ENCODE measurements at places on chromosomes 3 and 15. TPM values are rescaled to one million over a fixed set of nuclear protein-coding genes. Genes with fewer than 3 reads are reported as not detected.
A peak's percentile ranks its signal among the peaks of the same experiment; 100 is the strongest.

DNAH1 gene
- polyA plus RNA-seq: 6.5 TPM

- DNase-seq: no peak
Measured at GRCh38 chr15:86328658-86329057, 249.0 kb downstream of the AGBL1 start.

ZNF860 gene
- 3.2 TPM for polyA plus RNA-seq

SLC2A2 gene
- 11.3 TPM for polyA plus RNA-seq

MPI gene
- 67.0 TPM for polyA plus RNA-seq

GRCh38 chr15:92897620-92898019, 2.5 kb upstream of the CHD2 start:
- no peak for DNase-seq

- DNase-seq: no peak
Measured at GRCh38 chr3:186932281-186933181, 2.2 kb downstream of the ST6GAL1 start.

ARPP21 gene
- 1.4 TPM for polyA plus RNA-seq

DNA sequence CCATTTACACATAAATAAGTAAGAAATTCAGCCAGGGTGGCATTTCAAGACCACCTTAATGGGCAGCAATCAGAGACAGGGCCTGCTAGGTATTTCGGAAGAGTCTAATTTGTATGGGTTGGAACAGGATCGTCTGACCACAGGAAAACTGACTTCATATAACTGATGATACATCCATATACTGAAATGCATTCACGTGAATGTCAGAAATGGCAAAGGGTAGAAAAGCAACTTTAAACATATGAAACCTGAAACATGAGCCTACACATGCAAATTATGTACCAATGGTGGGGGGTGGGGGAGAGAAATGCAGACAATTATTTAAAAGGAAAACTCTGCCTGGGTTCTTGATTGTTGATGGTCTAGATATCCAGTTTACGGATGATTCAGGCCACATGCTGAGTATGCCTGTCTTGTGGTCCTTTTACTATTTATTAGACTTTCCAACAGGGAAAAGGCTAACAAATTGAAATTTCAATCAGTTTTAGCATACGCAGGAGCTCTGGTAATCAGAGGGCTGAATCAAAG, 582.2 kb downstream of the FOXP1 start:
- DNase-seq: no peak

CAV3 gene
- 0.56 TPM for polyA plus RNA-seq

IMPG2 gene
- polyA plus RNA-seq: 0.41 TPM

DNA sequence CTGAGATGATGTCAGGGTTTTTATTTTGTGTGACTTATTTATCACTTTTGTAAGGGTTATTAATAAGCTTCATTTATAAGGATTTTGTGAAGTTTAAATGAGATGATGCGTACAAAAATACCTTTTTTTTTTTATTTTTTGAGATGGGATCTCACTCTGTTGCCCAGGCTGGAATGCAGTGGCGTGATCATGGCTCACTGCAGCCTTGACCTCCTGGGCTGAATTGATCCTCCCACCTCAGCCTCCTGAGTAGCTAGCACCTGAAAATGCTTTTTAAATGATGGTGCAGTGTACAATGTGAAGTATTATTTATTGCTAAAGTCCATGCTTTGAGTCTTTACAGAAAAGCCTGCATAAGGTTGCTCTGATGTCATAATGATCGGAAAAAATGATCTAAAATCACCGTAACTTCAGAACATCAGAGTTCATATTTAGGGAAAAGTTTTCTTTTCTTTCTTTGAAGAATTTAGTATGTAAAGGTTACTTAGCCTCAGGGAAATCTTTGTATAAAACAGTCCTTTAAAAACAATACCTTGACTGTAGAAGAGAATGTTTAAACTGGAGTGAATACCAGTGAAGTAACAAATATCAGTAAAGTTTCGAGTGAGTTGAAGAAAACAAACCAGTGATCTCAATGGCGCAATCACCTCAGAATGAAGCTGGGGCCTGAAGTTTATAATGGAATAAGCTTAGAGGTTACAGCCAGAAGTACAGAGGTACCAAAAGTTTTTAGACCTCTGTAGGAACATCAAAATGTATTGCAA, 29.7 kb downstream of the TCF12 start:
- DNase-seq: no peak

DNA sequence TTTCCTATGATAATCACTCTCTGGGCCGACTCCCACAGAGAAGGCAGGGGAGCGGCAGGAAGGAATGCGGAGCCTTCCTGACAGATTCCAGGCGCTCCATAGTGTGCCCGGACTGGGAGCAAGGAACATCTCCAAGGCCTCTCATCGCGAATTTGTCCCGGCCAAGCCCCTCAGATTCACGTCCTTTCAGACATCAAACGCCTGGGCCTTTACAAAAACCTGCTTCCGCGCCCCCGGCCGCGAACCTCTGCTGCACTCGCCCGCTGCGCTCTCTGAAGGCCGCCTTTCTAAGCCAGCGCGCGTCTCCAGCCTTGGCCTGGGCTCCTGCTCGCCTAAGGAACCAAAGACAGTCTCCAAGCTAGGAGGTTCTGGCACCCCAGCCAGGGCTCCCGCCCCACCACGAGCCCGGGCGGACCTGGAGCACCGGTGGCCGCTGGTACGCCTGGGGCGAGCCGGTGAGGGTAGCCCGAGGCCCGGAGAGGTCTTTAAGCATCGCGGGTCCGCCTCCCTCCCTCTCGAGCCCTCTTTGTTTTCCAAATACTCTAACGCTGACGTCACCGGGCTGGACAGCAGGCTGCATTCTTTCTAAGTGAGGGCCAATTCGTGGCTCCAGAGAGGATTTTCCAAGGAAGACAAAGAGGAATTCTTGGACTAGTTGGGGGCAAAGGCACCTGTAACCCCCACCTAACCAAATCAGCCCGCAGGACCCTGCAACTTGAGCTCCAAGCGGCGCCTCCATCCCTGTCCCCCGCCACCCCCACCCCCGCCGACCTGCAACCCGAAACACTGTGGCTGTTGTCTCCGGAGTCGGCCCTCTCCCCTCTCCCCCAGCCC, 759 bp downstream of the AMOTL2 start:
- DNase-seq: peak; percentile 87

LRRC31 gene
- 0.37 TPM for polyA plus RNA-seq
